Stimulated activated CD8-positive, alpha-beta memory T cell treated with anti-CD3 and anti-CD28 coated beads, Interleukin-15, amount 100 ng/mL, for 24 hours (primary cell): ENCODE measurements at places on chromosomes 2 and 18.

GRCh38 chr2:226795281-226796011 lies 4.2 kb downstream of the IRS1 start:
- DNase-seq, result no peak

- no peak for DNase-seq
Observed at GRCh38 chr2:129936334-129936934, 43.0 kb upstream of the RAB6C start.

GRCh38 chr2:47868611-47869352 lies 37.5 kb downstream of the FBXO11 start:
- no peak for DNase-seq

DNA sequence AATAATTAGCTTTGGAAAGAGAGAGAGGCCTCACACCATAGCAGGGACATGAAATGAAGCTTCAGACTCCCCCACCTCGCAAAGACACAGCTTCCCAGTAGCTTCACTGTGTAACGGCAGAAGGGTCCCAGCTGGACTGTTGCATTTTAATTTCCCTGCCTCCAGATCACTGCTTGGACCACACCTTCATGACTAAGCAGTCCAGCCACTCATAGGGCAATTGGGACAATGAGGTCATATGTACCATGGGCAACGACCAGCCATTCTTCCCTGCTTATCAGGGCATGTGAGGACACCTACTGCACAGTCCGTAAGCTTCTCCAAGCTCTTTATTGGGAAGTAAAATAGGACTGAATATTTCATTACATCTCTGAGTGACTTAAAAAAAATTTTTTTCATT lies 183.0 kb downstream of the MREG start:
- DNase-seq, result no peak

DNA sequence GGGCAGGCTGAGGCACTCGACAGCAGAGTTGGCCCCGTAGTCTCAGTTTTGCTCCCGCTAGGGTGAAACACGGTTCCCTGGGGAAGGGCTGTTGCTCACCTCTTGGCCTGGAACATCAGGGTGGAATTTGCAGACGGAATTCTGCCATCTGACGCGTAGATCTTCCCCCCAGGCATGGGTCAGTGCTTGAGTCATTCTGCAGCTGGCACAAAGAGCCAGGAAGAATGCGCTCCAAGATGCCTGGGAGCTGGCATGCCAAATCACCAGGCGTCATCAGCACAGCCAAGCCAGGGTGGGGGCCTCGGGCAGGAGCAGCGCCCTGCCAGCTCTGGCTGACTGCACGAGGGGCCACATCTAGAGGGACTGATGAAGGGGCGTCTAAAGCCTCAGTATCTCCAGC lies 42.7 kb downstream of the ODC1 start:
- no peak for DNase-seq

DNA sequence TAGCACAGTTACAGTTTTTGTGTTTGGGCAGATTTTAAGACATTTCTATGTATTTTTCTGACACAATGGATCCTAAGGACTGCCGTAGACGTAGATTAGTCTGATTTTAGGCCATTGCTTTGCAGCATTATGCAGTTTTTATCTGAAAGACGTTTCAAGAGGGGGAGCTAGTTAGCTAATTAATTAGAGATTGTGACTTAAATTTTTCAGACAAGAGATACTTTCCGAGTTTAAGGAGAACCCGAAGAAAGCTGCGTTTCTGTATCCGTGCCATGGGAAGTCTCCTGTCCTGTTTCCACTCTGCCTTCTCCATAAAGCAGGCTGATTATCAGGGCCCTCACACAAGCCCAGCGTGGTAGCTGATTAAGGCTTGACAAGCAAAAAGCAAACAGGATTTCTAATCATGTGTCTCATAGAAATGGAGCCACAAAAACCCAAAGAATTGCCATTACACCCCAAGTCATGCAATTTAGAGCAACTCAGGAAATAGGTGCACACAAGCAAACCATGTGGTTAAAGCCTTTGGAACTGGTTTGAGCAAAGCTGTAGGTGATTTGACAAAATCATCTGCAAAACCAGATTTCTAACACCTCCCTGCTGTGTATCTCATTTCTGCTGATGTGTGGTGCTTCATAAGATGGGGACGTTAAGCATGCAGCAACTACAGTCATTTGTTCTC lies 808.1 kb downstream of the RNF144A start:
- no peak for DNase-seq

DNA sequence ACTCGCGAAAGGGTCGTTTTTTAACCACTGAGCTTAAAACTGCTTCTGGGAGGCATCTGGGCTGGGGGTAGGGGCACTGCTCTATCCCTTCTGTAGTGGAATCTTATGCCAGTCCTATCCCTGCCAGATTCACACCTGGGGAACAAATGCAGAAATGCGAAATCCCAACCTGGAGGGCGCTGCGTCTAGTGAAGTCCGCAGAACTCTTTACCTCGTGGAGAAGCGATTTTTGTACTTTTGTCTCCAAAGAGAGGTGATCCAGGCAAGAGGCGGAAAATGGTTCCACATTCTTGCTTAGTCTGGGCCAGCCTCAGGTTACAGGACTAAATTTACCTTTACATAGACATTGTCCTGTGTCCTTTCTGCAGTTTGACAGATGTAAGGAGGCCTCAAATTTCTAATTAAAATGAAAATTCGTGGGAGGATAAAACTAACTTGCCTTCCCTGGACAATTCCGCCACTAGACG lies 10.4 kb downstream of the TBR1 start:
- no peak for DNase-seq

- DNase-seq, result no peak
Observed at GRCh38 chr2:190984595-190984994, 29.4 kb downstream of the STAT1 start.

DNA sequence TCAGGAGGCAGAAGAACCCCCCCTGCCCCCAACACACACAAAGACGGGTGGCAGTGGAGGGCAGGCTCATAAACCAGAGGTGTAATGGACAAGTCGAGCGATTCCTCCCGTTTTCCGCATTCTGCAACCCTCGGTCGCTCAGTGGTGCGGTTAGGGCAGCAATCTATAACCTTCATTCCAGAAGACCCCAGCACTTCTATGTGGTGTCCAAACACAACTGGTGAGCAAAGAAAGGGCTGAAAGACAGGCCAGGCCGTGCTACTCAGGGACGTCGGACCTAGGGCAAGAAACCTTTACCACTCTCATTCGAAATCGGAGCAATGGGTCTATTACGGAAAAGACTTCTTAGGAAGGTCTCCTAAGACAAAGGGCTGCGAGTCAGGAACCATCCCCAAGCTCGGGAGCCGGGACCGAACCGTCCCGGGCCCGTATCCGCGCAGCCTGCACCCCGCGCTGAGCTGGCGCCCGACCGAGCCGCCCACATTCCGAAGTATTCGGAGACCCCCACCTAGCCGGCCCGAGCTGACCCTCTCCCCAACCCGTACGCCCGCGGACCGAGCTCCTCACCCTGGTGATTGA lies 568 bp downstream of the ARL5A start:
- no peak for DNase-seq

DNA sequence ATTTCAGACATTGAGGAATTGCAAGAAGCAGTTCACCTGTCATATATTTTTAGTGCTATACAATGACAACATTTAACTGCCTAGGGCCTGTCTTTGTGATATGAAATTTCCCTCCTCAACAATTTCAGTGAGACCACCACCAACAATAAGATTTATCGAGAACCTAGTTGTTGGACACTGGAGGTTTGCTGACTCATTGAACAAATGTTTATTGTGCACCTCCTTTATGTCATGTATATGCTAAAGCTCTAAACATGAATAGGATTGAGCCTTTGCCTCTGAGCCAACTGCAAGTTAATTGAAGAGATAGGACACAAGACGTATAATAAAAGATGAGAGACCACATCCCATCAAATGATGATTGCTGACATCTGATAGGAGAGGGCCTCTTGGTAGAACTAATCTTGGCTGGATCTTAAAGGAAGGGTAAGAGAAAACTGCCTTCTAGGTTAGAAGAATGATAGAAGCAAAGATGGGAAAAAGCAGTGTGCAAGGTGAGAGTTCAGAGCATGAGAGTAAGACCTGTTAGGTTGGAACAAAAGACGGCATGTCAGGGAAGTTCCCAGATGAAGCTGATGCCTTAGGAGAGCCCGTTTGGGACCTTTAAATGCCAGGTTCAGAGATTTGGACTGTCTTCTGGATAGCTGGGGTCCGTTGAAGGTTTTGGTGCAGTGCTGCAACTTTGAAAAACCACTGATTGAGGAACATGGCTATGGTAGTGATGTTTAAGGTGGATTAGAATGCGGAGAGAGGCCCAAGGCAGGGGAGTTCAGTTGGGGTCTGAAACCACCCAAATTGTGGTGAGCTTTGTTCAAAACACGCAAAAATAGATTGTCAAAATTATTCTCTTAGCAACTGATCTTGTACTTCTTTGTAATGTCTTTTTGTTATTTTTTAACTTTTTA lies 133.0 kb upstream of the EML6 start:
- DNase-seq, result no peak

- no peak for DNase-seq
Observed at GRCh38 chr18:55488473-55488872, 99.5 kb downstream of the TCF4 start.

- no peak for DNase-seq
Observed at GRCh38 chr2:206718296-206718695, at the start of gene DYTN. TSS of gene DYTN (minus strand) at chr2:206718396. CDS start at chr2:206718279, 117 bp downstream.

GRCh38 chr2:201678401-201678800 lies 20.0 kb downstream of the MPP4 start:
- no peak for DNase-seq

GRCh38 chr2:16172324-16173175 lies 232.2 kb downstream of the MYCN start:
- no peak for DNase-seq

DNA sequence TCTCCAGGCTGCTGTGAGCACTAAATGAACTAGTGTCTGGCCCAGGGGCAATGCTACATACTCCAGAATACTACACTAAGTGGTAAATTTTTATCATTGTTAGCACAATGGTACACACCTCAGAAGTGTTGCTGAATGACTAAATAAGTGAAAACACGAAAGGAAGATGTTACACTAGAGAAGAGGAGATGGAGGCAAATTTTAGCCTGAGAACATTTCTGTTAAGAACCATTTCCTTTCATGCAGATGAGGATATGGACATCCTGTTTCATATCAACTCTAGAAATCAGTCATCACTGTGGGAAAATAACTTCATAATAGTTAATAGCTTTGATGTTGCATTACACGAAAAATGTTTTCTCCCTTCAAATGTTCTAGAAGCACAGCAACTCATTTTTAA lies 117.6 kb upstream of the STK17B start:
- no peak for DNase-seq

- DNase-seq, result no peak
Observed at GRCh38 chr18:61502472-61502871, 169.2 kb downstream of the CDH20 start.

GRCh38 chr2:235960716-235961640 lies 207.2 kb downstream of the GBX2 start:
- no peak for DNase-seq

GRCh38 chr18:49784427-49785185 lies 28.7 kb downstream of the ACAA2 start:
- no peak for DNase-seq

DNA sequence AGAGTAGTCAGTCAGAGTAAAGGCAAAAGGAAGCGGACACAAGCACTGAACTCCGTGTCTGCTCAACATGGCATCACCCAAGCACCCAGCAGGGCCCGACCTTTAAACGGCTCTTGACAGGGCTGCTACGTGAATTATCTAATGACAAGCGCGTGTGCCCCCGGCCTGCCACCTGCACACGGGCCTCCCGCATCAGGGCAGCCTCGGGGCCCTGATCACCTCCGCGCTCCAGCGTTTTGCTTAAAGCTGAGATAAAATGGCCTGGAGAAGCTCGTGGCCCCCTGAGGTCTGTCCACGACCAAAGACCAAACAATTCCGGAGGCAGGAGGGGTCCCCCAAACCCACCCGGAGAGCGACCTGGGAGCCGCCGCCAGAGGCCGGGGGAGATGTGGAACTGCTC lies 376 bp downstream of the NDUFA10 start:
- DNase-seq, result no peak

DNA sequence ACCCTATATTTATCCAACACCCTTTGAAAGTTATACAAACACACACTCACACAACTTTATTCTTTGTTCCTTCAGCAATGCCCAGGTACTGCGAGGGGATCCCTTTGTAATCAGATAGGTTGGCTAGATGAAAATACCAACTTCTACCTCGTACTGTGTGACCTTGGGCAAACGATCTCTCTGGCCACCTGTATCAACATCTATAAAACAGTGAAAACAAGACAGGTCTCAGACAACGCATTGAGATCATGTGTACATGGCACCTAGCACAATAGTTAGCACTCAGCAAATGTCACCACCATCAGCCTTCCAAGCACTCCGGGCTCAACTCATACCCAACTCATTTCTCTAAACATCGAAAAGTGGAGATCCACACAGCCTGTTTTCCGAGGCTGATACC lies 118.4 kb upstream of the PPP1CB start:
- no peak for DNase-seq

DNA sequence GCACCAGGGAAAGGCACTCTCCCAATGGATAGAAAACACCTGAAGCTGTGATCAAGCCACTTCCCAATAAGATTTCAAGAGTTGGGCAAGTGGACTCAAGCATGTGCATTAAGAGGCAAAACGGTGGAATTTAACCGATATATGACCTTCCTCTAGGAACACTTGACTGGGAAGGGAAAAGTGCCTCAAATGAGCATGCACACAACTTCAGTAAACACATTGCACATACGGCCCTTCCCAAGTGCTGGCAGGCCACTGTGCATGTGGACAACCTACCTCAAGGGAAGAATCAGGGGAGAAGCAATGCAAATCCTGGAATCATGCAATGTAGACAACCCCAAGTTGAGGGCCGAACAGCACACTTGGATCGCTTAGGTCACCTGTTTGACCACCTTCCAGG lies 23.9 kb upstream of the SH3RF3 start:
- no peak for DNase-seq

DNA sequence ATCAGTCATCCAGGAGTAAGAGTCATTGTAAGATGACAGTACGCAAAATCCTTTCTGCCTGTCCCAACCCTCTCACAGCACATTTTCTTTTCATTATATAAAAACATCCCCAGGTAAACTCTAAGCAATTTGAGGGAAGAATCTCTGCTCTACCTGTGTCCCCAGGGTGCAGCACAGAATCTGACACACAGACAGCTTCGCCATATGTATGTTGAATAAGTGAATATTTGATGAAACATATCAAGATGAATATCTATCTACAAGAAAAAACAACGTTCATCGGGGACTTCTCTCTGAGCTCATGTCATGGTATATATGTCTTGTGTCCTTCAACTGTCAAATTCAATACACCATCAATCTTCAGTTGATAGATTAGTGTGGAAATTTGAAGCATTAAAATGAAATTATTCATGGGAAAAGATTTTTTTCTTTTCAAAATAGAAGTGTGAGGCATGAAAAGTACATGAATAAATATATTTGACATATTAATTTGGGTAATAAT lies 94.5 kb upstream of the KYNU start:
- DNase-seq, result no peak

DNA sequence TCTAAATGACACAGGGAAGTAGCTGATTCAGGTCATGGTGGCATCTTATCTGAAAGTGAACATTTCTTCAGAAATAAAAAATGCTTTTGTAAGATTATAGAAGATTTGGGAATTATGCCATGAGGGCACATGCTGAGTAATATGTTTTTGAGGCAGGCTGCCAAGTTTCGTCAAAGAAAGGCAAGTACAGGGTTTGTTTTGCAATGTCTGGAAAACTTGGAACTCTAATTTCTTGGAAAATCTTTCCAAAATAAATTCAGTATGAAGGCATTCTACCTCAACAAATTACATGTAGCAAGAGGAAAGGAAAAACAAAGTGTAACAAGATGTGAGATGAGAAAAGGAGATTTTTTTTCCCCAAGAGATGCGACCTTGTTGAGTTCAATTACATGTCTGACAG lies 167.7 kb downstream of the PLCL1 start:
- no peak for DNase-seq
